ENCODE measurements at places on chromosomes 4 and X.

DNA sequence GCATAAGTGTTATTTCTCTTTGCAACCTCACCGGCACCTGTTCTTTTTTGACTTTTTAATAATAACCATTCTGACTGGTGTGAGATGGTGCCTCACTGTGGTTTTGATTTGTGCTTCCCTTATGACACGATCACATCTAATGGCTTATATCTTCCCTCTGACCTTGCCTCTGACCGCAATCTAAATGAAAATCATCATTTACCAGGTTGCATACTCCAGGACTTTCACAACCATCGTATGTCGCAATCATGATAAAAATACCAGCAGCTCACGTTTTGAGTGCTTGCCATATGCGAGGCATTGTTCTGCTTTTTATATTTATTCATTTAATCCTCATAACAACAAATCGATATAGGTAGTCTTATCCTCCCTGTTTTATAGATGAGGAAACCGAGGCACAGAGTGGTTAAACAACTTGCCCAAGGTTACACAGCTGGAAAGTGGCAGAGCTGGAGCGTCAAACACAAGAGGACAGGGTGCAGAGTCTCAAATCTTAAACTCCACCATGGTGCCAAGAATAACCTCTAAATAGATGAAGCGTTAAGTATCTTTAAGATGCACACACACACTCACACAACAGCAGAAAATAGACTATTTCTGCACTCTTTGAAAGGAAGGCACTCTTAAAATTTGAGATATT, 102.2 kb downstream of the SEL1L3 start:
- DNase-seq: no peak

DNA sequence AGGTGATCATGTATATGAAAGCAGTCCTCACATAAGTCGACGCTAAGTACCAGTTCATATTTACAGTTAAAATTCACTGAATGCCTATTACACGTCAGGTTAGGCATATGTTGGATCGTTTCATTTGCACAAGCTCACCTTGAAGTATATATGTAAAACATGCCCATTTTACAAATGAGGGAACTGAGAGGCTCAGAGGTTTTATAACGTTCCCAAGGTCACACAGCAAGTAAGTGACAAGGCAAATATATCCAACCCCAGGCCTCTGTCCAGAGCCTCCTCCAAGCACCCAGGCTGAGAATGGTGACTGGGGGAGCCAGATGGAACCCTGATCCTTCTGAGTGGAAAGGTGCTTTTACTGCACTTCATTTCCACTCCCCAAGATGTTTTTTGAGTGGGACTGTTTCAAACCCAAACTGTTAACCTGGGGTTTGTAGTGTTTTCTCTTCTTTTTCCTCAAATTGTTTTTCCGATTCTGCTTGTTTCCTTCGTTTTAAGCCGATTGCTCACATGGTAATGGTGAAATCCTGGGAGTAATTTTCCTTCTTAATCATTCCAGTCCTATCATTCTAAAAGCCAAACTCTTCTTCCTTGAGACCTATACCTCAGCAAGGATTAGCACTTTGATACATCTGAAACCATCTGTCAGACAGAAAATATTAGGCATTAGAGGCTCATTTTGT, 791 bp downstream of the SMIM20 start:
- DNase-seq: no peak

GRCh38 chr4:85498068-85498733, 23.3 kb downstream of the ARHGAP24 start:
- DNase-seq: no peak

GRCh38 chr4:37803348-37803973, 23.0 kb upstream of the PGM2 start:
- peak; percentile 44 for DNase-seq

DNA sequence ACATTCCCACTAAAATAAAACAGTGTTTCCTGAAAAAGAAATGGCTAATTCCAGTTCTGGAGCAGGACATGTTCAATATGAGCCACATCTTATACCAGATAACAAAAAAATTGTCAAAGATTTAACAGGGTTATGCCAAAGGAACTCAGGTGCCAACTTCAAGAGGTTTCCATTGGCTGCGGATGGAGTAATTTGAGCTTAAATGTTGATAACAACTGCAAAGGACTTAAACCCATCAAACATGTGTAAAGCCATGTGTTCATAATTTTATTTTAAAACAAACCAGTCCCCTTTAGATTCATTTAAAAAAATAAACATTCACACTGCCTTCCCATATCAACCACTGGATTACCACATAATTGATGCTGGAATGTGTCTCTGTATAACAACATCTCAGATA, 156.4 kb upstream of the PCDH18 start:
- no peak for DNase-seq

DNA sequence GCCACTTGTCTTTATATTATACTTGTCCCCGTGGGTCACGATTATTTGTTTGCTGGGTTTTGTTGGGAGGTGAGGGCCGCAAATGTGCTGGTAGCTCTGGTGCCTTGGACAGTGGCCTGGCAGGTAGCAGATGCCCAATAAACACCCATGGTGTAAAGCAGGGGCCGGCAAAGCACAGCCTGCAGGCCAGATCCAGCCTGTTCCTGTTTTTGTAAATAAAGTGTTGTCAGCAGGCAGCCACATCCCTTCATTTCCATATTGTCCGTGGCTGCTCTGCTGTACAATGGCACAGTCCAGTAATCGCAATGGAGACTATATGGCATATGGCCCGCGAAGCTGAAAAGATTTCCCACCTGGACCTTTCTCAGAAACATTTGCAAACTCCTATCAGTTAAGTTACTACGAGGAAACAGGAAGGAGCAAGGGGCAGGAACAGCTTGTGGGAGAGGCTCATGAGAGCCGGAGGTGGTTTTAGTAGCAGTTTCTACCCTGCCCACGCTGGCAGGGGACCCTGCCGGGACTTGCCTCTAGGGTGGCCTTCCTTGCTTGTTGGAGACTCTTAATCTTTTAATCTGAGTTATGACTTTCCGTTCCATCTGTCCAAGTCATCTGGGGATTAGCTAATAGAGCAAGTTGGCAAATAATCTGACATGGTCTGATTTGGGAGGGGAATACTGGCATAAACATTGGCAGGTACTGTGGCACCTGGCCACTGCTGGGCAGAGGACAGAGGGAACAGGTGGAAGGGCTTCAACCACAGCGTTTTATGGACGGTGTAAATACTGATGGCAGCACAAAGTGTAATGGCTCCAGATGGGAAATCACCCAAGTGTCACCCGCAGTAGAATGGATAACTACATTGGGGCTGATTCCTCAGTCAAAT, 19.6 kb downstream of the CLCN4 start:
- no peak for DNase-seq

- no peak for DNase-seq
These were observed 1564.8 kb downstream of the RPA4 start for GRCh38 chrX:98448524-98448923.

DNA sequence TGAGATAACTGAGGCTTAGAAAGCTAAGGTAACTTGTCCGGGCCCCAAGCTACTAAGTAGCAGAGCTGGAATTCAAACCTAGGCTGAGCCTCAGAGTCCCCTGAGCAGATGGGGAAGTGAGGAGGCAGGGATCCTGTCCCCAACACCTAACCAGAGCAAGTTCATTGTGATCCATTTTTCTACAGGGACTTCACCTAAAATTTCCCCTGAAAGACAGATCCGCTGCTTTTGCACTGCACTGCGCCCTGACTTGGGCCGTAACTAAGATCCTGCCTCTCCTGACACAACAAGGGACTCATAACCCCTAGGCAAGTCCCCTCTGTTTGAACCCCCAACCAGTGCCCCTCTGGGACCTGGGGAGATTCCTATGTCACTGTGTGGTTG, 25.6 kb upstream of the MTM1 start:
- no peak for DNase-seq

DNA sequence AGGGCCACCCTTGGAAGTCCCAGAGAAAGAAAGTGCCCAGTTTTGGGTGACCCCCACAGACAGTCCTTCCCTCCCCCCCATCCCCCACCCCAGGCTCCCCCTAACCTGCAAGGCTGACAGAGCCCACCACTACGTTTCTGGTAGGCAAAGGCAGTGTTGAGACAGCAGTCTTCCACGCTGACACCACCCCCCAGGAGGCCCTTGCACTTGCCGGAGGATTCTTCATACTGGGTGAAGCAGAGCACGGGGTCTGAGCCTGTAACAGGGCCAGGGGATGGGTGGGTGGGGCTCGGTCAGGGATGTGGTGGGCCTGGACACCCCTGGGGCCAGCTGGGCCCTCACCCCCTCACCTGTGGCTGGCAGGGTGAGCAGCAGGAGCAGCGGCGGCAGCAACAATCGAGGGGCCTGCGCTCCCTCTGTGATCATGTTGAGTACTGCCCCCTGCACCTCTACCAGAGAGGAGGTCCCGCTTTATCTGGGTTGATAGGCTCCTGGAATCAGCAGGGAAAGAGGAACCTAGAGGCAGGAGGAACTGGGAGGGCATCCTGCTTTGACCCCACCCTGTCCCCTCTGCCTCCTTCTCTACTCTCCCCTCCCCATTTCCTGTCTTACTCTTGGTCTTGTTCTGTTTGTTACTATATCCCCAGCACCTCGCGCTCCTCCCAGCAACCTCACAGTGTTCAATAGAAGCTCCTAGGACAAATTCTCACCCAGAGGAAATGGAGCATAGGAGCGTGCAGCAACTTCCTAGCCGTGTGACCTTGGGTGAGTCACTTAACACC, at the start of gene CFP:
Gene CFP (minus strand): TSS at position 512 of the 782 bp plus-strand sequence. CDS start 86 bp downstream, at position 426.
- DNase-seq: no peak

- DNase-seq: no peak
These were observed 400.1 kb downstream of the PDHA2 start for GRCh38 chr4:96240041-96240440.

GRCh38 chr4:69876071-69876470, 16.1 kb upstream of the SULT1E1 start:
- DNase-seq: no peak

- no peak for DNase-seq
These were observed 65.8 kb downstream of the SUPT20HL2 start for GRCh38 chrX:24248042-24248441.
